ENCODE measurements at places on chromosomes 1 and 21. TPM values are rescaled to one million over a fixed set of nuclear protein-coding genes. Genes with fewer than 3 reads are reported as not detected.

- no peak for DNase-seq
- H3K27me3 ChIP-seq: no peaks in the 10 kb centered on the region
- H3K27ac ChIP-seq: no peak overlapping the region
These were observed 208.2 kb upstream of the USP24 start for GRCh38 chr1:55423376-55423775.

- no peaks in the 10 kb centered on the region for H3K4me1 ChIP-seq
- H3K36me3 ChIP-seq: peaks cover 13% of the 10 kb centered on the region
- no peak overlapping the region for H3K27ac ChIP-seq
- no peak for DNase-seq
- H3K4me3 ChIP-seq: no peak overlapping the region
- H3K27me3 ChIP-seq: no peaks in the 10 kb centered on the region
These were observed 2.4 kb downstream of the CEPT1 start for GRCh38 chr1:111142356-111142975.

DNA sequence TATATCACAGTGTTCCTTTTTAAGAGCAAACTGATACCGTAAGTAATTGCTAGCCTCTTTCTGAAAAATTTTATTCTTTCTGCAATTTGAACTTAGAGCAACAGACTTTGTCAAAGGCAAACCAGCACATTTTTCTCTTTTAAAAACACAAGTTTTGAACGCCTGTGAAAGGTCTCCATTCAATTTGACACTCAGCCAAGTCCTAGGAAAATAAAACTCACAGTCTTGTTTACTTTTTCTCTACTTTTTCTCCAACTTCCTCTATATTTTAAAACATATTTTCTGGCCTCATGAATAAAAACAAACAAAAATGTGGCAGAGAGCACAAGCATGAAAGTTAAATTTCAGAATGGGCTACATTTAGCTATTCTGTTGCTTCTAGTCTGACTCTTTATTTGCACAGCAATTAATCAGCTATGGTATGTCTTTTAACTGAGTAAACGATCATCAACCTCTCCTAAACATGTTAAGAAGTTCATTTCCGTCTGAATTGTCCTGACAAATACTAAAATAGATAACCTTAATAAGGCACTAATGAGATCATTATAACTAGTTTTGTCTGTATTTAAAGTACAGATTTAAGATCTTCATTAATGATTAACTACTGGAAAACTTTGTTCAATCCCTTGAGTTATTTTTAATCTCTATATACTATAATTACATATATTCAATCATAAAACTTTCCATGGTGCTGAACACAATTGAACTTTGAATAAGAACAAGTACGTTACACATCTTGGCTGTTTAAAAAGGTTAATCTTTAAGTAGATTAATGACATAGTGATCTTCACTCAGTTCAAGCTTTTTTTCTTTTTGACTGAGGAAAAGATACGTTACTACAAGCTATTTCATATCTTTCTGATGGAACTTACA is 550.6 kb downstream of the PTBP2 start:
- H3K4me3 ChIP-seq: no peak overlapping the region
- no peaks in the 10 kb centered on the region for H3K4me1 ChIP-seq
- H3K27me3 ChIP-seq: no peaks in the 10 kb centered on the region

- H3K27ac ChIP-seq: no peak overlapping the region
- H3K27me3 ChIP-seq: no peaks in the 10 kb centered on the region
- no peak for DNase-seq
- peaks cover 88% of the 10 kb centered on the region for H3K36me3 ChIP-seq
- no peak overlapping the region for H3K4me3 ChIP-seq
These were observed 10.7 kb downstream of the FMO2 start for GRCh38 chr1:171195767-171196166.

DNA sequence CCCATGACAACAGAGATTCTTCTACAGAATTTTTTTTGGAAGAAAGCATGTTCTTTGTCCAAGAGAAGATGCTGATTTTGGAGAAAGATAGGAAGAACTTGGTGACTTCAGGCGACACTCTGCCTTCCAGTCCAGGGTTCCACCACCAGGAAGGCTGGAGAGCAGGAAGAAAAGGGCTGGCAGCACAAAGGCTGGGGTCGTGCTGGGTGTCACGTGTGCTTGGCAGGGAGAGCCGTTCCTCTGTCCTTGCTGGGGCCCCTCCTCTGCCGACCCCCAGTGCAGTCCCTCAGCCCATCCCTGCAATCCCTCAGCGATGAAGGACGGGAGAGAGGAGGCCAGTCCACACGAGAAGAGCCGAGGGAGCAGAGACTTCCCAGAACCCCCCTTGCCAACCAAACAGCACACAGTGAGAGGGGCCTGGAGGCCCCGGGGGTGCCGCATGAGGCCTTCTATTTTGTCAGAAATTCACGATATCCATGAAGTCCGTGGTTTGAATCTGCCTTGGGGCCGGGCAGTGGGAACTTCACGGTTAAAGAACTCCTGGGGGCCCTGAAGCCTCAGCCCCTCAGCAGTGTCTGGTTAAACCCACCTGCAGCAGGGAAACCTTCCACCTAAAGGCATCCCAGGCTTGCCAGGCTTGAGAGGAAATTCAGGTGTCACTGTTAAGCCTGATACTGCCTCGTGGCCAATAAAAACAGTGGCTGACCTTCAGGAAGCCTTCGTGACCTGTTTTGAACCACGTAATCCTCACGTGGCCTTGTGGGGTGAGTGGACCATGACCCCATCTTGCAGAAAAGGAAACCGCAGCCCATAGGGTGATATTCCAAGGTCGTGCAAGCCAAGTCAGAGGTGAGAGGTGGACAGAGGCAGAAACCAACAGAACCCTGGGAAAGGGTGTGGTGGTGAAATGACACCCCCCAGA is 3.4 kb downstream of the KRTAP10-12 start:
- no peak overlapping the region for H3K27ac ChIP-seq
- no peak overlapping the region for H3K4me3 ChIP-seq
- no peaks in the 10 kb centered on the region for H3K36me3 ChIP-seq

DNA sequence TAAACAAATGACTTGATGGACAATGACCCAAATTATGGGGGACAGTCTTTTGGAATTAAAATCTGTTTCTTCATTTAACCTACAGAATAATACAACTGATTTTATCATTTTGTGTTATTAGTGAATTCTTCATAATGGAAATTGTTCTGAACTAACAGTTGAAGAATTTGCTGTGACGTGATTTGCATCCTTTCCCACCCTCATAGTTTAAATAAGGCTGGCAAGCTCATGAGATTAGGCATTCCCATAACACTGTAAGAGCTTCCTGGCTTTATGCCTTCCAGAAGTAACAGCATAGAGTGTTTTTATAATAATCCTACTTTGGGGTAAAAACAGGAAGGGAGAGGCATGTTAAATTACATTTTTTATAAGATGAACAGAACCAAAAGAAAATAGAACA is 95.7 kb downstream of the ATP6V1G3 start:
- H3K27ac ChIP-seq: no peak overlapping the region
- no peaks in the 10 kb centered on the region for H3K27me3 ChIP-seq
- no peak overlapping the region for H3K4me3 ChIP-seq
- H3K36me3 ChIP-seq: no peaks in the 10 kb centered on the region
- no peak for DNase-seq

- no peaks in the 10 kb centered on the region for H3K4me1 ChIP-seq
- DNase-seq: no peak
These were observed 29.2 kb downstream of the SESN2 start for GRCh38 chr1:28288487-28288886.

DNA sequence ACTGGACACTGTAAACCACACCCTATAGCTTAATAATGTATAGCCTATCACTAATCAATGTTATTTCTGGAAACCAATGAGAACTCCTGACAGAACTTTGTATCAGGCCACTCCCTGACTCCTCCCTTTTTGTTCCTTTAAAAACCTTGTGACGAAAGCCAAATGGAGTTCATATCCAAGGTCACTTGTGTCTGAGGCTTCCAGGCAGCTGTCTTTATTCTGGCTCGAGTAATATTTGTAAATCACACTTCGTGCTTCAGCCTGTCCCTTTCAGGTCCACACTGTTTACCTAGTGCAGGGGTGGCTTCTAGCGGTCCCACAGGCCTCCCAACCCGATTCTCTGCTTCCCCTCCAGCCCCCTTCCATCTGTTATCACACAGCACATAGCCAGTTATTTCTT is 16.2 kb upstream of the CAPN9 start:
- H3K36me3 ChIP-seq: no peaks in the 10 kb centered on the region
- H3K4me3 ChIP-seq: no peak overlapping the region
- no peak for DNase-seq
- peak overlapping the region; percentile 18 for H3K27ac ChIP-seq

DNA sequence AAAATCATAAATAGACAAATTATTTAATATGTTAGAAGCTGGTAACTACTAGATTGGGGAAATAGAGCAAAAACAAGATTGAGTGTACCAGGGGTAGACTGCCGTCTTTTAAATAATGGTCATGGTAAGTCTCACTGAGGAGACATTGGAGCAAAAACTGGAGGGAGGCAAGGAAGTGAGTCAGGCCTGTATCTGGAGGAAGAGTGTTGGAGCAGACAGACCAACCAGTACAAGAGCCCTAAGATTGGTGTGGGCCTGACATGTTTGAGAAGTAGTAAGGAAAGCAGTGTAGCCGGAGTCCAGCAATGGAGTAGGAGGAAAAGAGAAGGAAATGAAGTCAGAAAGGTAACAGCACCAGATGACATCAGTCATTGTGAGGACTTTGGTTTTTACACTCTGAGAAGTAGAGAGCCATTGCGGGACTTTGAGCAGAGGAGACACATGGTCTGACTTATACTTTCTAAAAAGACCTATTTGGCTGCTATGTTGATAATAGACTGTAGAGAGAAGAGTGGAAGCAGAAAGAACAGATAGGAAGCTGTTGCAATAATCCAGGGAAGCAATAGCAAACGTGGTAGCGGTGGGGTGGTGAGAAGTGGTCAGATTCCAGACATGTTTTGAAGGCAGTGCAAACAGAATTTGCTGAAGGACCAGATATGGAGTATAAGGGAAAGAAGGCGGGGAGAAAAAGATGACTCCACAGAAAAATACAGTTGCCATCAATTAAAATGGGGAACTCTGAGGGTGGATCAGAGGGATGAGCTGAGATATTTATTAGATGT is 44.7 kb upstream of the GJA5 start:
- no peaks in the 10 kb centered on the region for H3K36me3 ChIP-seq
- H3K27me3 ChIP-seq: no peaks in the 10 kb centered on the region
- no peak overlapping the region for H3K4me3 ChIP-seq
- no peak overlapping the region for H3K27ac ChIP-seq

GRCh38 chr1:33348676-33349080 is 27.8 kb upstream of the A3GALT2 start:
- H3K27me3 ChIP-seq: no peaks in the 10 kb centered on the region
- H3K4me3 ChIP-seq: peak overlapping the region; percentile 84
- H3K4me1 ChIP-seq: peaks cover 64% of the 10 kb centered on the region
- peak overlapping the region; percentile 98 for H3K27ac ChIP-seq
- peaks cover 10% of the 10 kb centered on the region for H3K36me3 ChIP-seq

GRCh38 chr1:7905262-7905661 is 35.4 kb downstream of the TNFRSF9 start:
- no peak for DNase-seq
- no peaks in the 10 kb centered on the region for H3K4me1 ChIP-seq
- no peaks in the 10 kb centered on the region for H3K27me3 ChIP-seq
- no peak overlapping the region for H3K4me3 ChIP-seq
- no peak overlapping the region for H3K27ac ChIP-seq
- no peaks in the 10 kb centered on the region for H3K36me3 ChIP-seq

DNA sequence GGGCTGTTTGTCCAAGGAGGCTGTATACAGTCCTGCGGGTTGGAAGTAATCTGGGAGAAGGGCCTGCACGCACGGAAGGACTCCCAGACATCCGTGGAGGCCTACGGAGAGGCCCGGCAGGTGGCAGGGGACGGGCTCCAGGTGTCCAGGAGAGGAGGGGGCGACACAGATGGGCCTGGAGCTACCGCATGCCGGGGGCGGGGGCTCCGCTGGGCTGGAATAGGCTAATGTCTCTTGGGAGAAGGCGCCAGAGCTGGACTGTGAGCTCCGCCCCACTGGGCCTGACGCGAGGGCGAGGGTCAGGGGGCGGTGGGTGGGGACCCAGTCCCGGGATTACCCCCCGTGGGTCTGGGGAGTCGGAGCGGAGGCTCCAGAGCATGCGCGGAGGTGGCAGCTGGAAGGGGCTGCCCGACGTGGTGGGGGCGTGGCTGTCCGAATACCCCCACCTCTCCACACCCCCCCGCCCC is 659 bp downstream of the AGO1 start:
- no peaks in the 10 kb centered on the region for H3K27me3 ChIP-seq
- peak overlapping the region; percentile 76 for H3K27ac ChIP-seq
- no peaks in the 10 kb centered on the region for H3K36me3 ChIP-seq

GRCh38 chr1:161985301-161985822 is 38.3 kb downstream of the OLFML2B start:
- H3K27me3 ChIP-seq: no peaks in the 10 kb centered on the region
- H3K4me1 ChIP-seq: peaks cover 15% of the 10 kb centered on the region
- H3K27ac ChIP-seq: no peak overlapping the region
- DNase-seq: no peak
- H3K4me3 ChIP-seq: no peak overlapping the region

DNA sequence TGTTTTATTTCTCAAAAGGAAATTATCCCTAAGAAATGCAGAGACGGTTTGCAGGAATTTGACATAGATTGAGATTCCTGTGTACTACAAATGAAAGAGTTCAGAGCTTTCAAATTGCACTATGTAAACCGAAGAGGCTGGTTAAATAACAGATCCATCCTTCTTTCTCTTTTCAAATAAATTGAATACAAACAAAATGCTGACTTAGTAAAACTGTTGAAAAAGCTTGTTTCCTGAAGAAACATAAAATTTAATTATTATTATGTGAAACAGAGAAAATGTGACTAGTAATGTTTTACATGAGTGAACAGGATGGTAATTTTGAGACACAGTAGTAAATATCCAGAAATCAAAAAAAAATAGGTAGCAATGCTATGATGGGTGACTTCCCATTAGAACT is 441.2 kb downstream of the LRRIQ3 start:
- no peak for DNase-seq
- no peak overlapping the region for H3K4me3 ChIP-seq
- H3K27me3 ChIP-seq: no peaks in the 10 kb centered on the region

- H3K27me3 ChIP-seq: no peaks in the 10 kb centered on the region
- peaks cover 27% of the 10 kb centered on the region for H3K4me1 ChIP-seq
- no peak overlapping the region for H3K27ac ChIP-seq
- H3K4me3 ChIP-seq: no peak overlapping the region
- DNase-seq: no peak
- no peaks in the 10 kb centered on the region for H3K36me3 ChIP-seq
These were observed 78.5 kb downstream of the FHAD1 start for GRCh38 chr1:15325375-15326085.

Gene GJB3
- polyA plus RNA-seq: not detected

Gene LINGO4
- 0.38 TPM for polyA plus RNA-seq

Gene CPLANE2
- polyA plus RNA-seq: 6.2 TPM

Gene FCRL2
- 0.07 TPM for polyA plus RNA-seq

Gene FCAMR
- polyA plus RNA-seq: not detected

Gene DMBX1
- polyA plus RNA-seq: not detected

Gene COL24A1
- 0.23 TPM for polyA plus RNA-seq
